ENCODE measurements at places on chromosomes 12 and 14. TPM values are rescaled to one million over a fixed set of nuclear protein-coding genes. Genes with fewer than 3 reads are reported as not detected.

Gene HHIPL1
- total RNA-seq: 4.3 TPM

Gene KRT77
- 0.09 TPM for total RNA-seq

Gene PEBP1
- total RNA-seq: 160 TPM

Gene C12orf50
- total RNA-seq: 0.36 TPM

Gene LBHD2
- total RNA-seq: not detected

Gene CMAS
- 33.7 TPM for total RNA-seq

Gene ZNF219
- 15.0 TPM for total RNA-seq

Gene GNS
- total RNA-seq: 49.3 TPM

Gene C14orf132
- 91.6 TPM for total RNA-seq

Gene IL26
- not detected for total RNA-seq
